DMS153 (cell line): ENCODE measurements at places on chromosomes 7 and 10.

- no peak for DNase-seq
Observed at GRCh38 chr10:113569576-113569975, 16.7 kb downstream of the HABP2 start.

- DNase-seq, result no peak
Observed at GRCh38 chr7:2257651-2258050, 15.6 kb downstream of the NUDT1 start.

- DNase-seq, result no peak
Observed at GRCh38 chr10:49663596-49663995, 15.9 kb upstream of the C10orf53 start.

DNA sequence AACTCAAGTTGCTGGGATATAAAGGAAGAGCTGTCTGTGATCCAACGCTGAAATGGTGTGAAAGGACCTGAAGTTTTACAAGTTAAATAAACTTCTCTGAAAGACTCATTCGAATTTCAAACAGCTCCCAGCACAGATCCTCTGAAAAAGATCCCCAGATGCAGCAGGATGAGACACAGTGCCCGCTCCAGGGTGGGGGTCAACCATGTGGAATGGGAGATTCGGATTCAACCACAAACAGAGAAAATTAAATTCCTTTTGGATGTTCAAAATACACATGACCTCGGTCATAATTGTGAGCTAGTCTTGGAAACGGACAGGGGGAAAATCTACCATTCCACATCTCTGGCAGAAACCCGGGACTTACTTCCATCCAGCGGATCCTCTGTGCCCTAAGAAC is 119.6 kb downstream of the PRKAG2 start:
- no peak for DNase-seq

DNA sequence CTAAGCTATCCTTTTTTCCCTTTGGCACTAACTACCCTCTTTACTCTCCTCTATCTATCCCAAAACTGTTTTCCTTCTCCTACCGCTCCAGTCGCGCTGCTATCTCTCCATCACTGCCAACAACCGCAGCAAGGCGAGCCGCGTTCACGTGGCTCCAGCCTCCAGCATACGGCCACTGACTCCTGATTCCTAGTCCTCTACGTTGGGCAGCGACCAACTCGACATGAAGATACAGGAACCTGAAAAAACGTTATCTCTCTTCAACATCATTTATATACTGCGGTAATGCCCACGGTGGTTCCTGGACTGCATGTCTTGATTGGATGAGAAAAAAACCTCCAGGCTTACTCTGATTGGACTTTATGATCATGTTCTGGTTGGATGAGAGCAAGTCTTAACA is 129.5 kb downstream of the ZNF716 start:
- DNase-seq, result no peak

- no peak for DNase-seq
Observed at GRCh38 chr7:149741629-149742028, 31.8 kb downstream of the ZNF467 start.

DNA sequence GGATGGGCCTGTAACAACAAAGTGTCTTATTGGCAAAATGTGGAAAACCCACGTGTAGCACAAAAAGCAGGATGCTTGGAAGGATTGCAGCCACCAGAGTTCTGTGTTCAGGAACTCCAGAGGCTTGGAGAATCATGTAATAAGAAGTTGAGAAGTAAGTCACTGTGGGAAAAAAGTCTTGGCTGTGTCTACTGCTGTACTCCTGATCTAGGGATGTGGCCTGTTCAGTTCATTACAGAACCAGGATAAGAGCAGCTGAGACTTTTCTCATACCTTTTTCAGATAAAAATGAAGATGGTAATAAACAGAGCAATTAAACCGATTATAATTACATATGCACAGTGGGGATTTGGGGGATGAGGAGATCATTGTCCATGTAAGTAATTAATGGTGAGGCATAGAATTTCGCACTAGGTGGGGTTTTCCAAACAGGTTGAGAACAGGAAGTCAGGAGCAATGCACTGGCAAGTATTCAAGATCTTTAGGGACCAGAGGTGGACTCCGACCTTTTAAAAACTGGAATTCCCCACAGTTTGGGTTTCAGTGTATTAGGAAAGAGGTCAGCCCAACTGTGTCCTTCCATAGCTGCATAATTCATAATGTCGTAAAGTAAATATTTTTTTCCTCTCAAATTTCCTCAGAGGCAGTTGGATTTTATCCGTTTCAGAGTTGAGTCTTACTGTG is 281.7 kb downstream of the FRMD4A start:
- no peak for DNase-seq

DNA sequence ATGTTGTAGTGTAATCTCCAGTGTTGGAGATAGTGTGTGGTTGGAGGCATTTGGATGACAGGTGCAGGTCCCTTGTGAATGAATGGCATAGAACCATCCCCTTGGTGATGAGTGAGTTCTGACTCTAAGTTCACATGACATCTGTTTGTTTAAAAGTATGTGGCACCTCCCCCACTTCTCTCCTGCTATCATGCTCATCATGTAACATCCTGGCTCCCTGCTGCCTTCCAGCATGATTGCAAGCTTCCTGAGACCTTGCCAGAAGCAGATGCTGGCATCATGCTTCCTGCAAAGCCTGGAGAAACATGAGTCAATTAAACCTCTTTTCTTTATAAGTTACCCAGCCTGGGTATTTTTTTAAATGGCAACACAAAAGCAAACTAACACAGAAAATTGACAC is 499.0 kb upstream of the SEMA3D start:
- no peak for DNase-seq

DNA sequence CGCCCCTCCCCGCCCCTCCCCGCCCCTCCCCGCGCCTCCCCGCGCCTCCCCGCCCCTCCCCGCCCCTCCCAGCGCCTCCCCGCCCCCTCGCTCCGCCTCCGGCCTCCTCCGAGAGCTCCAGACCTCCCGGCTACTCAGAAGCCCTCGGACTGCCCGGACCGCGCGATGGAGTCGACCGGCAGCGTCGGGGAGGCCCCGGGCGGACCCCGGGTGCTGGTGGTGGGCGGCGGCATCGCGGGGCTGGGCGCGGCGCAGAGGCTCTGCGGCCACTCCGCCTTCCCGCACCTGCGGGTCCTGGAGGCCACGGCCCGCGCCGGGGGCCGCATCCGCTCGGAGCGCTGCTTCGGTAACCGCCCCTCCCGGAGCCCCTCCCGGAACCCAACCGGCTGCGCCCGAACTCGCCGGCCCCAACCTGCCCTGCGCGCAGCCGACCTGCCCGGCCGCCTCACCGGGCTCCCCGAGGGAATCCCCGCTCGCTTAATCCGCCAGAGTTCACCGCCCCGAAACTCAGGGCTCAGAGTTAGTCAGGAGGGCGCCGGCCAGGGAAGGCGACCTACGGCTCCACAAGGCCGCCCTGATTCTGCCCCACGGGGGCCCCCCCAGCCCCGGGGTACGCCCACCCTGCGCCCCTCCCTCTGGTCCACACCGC is at the start of gene PAOX:
Gene PAOX, plus strand, starts transcription at position 111 of the 649 bp plus-strand sequence. Its CDS starts 55 bp downstream, at position 166.
- DNase-seq, result no peak

- no peak for DNase-seq
Observed at GRCh38 chr7:25964483-25964991, 187.5 kb upstream of the NFE2L3 start.

GRCh38 chr7:155724327-155725005 is 80.0 kb downstream of the RBM33 start:
- no peak for DNase-seq

DNA sequence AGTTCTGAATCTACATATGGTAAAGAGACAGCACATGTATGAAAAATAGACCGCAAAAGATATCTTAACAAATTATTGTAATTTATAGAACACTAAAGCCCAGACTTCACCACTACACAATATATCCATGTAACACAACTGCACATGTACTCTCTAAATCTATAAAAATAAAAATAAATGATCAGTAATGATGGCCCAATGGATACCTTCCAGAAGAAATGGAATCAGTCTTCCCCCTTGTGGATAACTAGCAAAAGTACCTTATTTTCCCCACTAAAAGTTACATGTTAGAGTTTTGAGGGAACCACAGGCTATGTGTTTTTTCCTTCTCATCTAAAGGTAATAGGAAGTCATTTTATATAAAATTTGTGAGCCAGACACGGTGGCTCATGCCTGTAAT is 25.7 kb downstream of the C7orf25 start:
- DNase-seq, result no peak

GRCh38 chr7:27374958-27375841 is 132.6 kb downstream of the EVX1 start:
- DNase-seq, result no peak
